ENCODE measurements at places on chromosomes 5 and 9. TPM values are rescaled to one million over a fixed set of nuclear protein-coding genes. Genes with fewer than 3 reads are reported as not detected.

DNA sequence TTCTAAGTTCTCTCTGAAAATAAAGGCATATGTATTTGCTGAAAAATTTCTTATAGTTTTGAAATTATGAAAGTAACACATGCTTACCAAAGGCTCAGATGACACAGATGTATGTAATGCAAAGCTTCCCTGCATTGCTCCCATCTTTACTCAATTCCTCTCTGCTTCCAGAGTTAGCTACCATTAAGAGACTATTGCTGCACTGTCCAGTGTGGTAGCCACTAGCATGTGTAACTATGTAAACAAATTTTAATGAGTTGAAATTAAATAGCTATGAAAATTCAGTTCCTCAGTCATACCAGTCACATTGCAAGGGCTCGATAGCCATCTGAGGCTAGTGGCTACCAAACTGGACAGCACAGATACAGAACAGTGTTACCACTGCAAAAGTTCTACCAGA, 17.9 kb downstream of the FRMD3 start:
- peak; percentile 32 for ATAC-seq

DNA sequence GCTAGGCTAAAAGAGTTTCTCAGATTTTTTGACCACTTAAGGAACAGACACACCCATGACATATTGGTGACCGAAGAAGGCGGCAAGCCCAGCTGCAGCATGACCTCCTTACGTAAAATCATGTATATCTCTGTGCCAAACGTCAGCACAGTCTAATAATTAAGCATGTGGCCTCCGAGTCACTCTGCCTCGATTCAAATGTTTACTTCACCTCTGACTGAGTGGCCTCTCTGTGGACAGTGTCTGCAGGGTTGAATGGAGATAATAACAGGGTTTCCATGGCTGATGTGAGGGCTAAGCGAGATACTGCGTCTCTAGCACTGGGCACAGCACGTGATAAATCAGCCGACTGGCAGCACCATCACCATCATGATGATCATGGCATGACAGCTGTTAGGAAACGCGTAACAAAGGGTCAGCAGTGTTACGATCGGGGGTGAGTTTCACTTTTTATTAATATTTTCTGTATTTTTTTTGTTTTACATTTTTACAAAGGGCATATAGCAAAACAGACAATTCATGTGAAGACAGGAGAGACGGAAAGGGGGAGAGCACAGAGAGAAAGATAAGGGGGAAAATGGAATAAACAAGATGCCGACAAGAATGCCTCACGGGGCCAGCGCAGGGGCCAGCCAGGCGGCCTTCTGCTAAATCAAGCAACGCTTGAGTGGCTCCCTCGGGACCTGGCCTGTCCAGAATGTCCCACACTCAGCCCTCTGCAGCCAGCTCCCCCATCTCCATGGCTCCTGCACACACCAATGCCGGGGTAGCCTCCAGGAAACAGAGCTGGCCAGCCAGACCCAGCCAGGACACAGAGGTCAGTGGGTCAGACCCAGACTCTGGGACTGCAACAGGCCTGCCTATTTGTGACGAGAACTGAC, 60.3 kb downstream of the ADAMTS2 start:
- peak; percentile 86 for ATAC-seq

DNA sequence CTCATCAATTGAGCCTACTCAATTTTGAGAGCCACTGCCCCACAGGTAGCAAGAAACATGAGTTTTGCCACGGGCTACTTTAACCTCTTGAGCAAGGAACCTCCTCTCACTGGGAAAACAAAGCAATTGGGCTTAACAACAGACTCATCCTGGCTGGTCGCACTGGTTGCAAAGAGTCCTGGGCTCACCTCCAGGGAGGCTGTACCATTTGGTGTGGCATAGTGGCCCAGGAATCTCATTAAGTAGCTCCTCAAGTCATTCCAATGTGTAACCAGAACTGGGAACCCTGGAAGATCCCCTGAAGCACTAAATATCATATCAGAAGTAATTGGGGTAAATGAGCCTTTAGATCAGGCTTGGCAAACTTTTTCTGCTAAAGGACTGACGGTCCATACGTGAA, 78.5 kb downstream of the MYO10 start:
- no peak for ATAC-seq

GRCh38 chr5:67400752-67401151, 204.2 kb upstream of the CD180 start:
- ATAC-seq: peak; percentile 61

DNA sequence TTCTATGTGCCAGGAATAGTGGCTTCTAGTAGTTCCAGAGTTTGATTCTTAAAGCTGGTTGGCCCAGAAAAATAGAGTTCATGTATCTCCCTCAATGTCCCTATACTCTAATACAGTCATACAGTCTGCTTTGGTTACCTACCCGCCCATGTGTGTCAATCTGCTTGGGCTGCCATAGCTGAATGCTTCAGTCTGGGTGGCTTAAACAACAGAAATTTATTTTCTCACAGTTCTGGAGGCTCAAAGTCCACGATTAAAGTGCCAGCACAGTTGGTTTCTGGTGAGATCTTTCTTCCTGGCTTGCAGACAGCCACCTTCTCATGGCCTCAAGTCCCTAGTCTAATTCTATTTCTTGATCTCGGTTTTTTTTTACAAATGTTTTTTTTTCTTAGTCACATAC, 1739.0 kb downstream of the MAT2B start:
- peak; percentile 7 for ATAC-seq

DNA sequence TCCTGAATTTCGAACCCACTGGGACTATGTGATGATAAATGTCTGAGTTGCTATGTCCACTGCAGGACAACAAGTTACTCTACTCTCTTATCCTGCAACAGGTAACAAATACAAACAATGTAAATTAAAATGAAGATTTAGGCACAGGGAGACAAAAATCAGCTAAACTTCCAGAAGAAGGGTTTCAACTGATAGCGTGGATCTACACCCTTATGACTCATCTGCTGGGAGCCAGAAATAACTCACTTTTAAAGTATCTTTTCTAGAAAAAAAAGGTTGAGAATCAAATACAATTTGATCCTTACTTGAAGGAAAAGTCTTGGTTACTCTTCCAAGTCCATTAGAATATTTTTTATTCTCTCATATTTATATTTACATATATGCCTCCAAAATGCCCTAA, 21.4 kb downstream of the PJA2 start:
- no peak for ATAC-seq

- no peak for ATAC-seq
These were observed 47.2 kb downstream of the SMIM23 start for GRCh38 chr5:171832775-171833174.

GRCh38 chr9:69081261-69081660, 45.7 kb downstream of the FXN start:
- ATAC-seq: no peak

The TMEFF1 gene
- total RNA-seq: 34.7 TPM

The N4BP3 gene
- 8.4 TPM for total RNA-seq

All from motor neuron (in vitro differentiated cells).